ENCODE measurements at places on chromosomes 7 and 10. TPM values are rescaled to one million over a fixed set of nuclear protein-coding genes. Genes with fewer than 3 reads are reported as not detected.
A peak's percentile ranks its signal among the peaks of the same experiment; 100 is the strongest.

DNA sequence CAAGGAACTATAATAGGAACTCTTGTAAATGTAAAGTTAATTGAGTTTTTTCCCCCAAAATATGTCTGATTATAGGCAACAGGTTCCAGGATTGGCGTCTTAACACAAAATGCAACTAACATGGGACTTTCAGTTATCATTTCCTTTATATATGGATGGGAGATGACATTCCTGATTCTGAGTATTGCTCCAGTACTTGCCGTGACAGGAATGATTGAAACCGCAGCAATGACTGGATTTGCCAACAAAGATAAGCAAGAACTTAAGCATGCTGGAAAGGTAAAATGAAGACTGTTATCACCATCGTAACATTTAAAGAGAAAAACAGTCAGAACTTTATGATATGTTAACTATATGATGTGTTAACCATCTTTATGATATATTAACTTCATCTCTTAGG lies 63.7 kb downstream of the SP8 start:
- H3K4me3 ChIP-seq, result no peak overlapping the region
- no peak for DNase-seq
- no peak overlapping the region for H3K27ac ChIP-seq
- no peaks in the 10 kb centered on the region for H3K4me1 ChIP-seq

The ABI1 gene
- total RNA-seq, result 68.0 TPM

DNA sequence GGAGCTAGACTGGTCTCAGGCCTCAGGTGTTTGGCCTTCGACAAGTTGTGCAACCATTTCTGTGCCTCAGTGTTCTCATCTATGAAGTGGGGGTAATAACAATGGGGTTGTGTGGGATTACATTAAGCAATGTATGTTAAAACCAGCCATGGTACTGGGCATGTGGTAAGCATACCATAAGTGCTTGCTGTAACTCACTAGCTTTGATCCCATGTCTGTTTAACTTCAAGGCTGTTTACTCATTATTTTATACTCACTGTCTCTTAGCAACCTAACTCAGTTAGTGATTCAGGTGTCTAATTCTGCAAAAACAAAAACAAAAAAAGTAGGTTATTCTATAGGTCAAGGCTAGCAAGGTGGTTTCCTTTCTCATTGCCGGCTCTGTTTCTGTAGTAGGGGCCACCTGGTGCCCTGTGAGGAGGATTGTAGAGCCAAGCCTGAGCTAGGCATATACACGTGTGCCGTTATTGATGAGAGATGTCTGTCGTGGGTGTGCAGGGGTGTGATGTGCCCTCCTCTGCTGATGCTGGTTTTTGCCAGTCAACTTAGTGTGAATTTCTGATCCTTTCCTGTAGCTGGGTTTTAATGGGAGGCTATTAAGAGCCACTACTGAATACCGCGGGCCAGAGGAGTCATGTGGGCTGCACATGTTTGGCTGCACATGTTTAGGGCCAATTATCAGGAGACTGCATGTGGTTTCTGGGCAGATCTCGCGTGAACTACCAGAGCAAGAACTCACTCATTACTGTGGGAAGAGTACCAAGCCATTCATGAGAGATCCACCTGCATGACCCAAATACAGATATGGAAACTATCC lies 56.2 kb downstream of the EEPD1 start:
- peaks cover 5% of the 10 kb centered on the region for H3K27me3 ChIP-seq
- no peak overlapping the region for H3K4me3 ChIP-seq
- H3K27ac ChIP-seq, result no peak overlapping the region
- peaks cover 19% of the 10 kb centered on the region for H3K4me1 ChIP-seq
- DNase-seq, result no peak
- no peaks in the 10 kb centered on the region for H3K36me3 ChIP-seq

- H3K4me1 ChIP-seq, result no peaks in the 10 kb centered on the region
- no peak for DNase-seq
- H3K4me3 ChIP-seq, result no peak overlapping the region
Observed at GRCh38 chr7:98630149-98630548, 13.1 kb downstream of the NPTX2 start.

DNA sequence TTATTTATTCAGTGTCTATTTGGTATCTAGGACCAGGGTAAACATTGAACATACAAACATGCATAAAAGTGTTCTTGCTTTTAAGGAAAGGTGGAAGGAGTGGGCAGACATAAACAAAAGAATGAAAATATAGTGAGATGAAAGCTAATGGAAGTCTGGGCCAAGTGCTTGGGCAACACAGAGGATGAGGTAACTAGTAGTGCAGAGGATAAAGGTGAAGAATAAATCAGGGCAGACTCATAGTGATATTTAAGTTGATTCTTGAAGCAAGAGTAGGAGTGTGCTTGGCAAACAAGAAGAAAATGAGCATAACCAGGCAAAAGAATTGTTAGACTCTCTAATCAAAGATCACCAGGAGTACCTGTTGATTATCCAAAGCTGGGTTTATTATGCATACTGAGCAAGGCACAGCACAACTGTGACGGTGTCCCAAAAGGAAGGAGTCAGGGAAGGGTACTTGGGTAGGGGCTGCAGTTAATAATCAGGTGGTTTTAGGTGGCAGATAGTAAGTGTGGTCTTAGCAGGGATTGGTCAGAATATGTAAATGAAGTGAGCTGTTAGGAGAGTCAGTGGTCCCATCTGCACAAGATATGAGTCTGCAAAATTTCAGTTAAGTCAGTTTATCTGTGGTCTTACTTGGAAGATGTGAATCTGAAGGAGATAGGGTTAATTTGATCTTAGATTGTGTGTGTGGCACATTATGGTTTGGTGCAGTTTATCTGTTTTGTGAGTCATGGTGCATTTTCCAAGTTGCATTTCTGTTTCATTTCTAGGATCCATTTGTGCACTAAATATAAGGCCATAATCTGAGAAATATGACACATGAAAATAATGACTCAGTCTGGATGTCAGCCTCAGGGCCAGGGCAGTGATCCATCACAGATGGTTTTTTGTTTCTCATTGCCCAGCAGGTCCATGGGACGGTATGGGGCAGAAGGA lies 30.6 kb upstream of the TAX1BP1 start:
- no peak overlapping the region for H3K27ac ChIP-seq
- peaks cover 13% of the 10 kb centered on the region for H3K27me3 ChIP-seq
- no peaks in the 10 kb centered on the region for H3K36me3 ChIP-seq
- no peak for DNase-seq
- no peak overlapping the region for H3K4me3 ChIP-seq

DNA sequence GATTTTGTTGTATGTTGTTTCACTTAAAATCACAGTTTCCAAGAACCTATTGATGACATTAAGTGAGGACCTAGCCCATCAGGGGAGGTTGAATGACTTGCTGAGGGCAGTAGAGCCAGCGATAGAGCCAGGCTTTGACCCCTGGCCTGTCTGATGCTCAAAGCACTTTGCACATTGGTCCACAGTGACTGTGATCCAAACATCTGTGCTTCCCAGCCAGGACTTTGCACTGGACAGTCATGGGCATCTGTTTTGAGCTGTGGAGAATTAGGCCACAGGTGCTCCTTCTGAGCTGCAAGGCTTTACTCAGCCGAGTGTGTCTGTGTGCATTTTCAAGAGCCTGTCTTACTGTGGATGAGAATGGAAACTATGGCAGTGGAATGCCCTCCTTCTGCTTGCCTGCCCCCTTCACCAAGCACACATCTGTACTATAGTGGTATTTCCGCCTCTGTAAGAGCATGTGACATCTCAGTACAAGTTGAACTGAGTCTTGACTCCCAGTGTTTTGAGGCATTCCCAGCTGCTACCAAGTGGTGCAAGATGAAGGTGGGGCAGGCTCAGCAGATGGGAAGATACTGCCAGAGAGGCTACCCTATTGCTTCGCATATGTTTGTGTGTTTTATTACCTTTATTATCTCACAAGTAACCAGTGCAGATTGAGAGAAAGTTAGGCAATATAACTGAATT lies 72.7 kb upstream of the AOAH start:
- DNase-seq, result no peak
- H3K27me3 ChIP-seq, result peaks cover 9% of the 10 kb centered on the region
- peaks cover 6% of the 10 kb centered on the region for H3K36me3 ChIP-seq

The LEP gene
- not detected for total RNA-seq

DNA sequence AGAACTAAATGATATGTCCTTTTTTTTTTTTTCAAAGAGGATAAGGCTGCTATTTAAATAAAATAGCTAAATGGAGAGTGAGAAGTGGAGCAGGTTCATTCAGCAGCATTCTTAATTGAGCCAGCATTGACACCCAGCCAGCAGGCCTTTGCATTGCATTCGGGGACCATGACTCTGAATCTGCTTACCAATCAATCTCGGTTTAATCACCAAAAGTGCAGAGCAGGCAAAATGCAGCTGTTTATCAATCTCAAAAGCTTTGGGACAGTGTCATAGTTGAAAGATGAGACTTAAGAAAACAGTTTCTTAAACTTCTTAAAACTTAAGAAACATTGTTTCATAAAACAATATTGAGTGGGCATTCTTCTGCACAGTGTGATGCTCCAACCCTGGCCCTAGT lies 51.7 kb downstream of the PLEKHA8 start:
- H3K4me3 ChIP-seq, result no peak overlapping the region
- no peaks in the 10 kb centered on the region for H3K27me3 ChIP-seq
- no peaks in the 10 kb centered on the region for H3K4me1 ChIP-seq
- DNase-seq, result no peak
- H3K27ac ChIP-seq, result no peak overlapping the region

- no peaks in the 10 kb centered on the region for H3K36me3 ChIP-seq
- peak; percentile 22 for DNase-seq
- H3K4me1 ChIP-seq, result peaks cover 21% of the 10 kb centered on the region
- H3K27me3 ChIP-seq, result no peaks in the 10 kb centered on the region
Observed at GRCh38 chr10:4013651-4014121, 228.7 kb upstream of the KLF6 start.

GRCh38 chr10:103918053-103918846 lies at the start of gene STN1:
TSS of gene STN1 (minus strand) at chr10:103918184. CDS start at chr10:103917594, 590 bp downstream.
- peak; percentile 94 for DNase-seq
- peak within 1 kb of the TSS; percentile 93 for H3K4me3 ChIP-seq
- peaks cover 36% of the 10 kb centered on the region for H3K4me1 ChIP-seq
- H3K36me3 ChIP-seq, result peaks cover 11% of the 10 kb centered on the region
- peak within 1 kb of the TSS; percentile 94 for H3K27ac ChIP-seq
- no peaks in the 10 kb centered on the region for H3K27me3 ChIP-seq

DNA sequence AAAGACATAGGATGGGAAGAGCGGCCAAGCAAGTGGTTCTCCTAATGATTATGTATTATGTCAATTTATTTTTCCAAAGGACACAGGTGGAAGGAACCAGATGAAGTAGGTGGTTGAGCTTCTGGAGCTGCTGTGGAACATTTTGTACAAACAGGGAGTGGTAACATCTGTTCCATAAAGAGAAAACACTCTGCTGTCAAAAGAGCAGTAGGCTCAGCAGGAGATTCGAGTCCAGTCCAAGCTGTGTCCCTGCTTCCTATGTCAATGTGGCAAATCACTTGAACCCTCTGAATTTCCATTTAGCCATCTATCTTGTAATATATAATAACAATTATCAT lies 448.0 kb upstream of the ANKRD30A start:
- H3K4me1 ChIP-seq, result no peaks in the 10 kb centered on the region
- H3K27me3 ChIP-seq, result no peaks in the 10 kb centered on the region
- H3K4me3 ChIP-seq, result no peak overlapping the region
- no peak for DNase-seq
- H3K36me3 ChIP-seq, result no peaks in the 10 kb centered on the region

The LSM8 gene
- total RNA-seq, result 46.7 TPM

The NEBL gene
- 0.22 TPM for total RNA-seq

DNA sequence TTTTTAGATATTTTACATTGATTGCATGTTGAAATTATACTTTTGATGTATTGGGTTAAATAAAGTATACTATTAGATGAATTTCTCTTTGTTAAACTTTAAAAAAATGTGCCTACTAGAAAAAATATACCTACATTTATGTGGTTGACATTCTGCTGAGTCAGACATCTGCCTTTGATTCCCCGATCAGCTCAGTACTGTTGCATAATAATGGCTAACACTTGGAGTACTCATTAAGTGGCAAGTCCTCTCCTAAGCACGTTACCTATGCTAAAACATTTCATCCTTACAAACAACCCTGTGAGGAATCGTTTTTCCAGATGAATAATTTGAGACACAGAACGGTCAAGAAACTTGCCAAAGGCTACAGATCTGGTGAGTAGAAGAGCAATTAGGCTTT lies 14.0 kb upstream of the SEM1 start:
- no peak overlapping the region for H3K27ac ChIP-seq
- DNase-seq, result no peak
- H3K4me3 ChIP-seq, result no peak overlapping the region
- no peaks in the 10 kb centered on the region for H3K4me1 ChIP-seq
- peaks cover 15% of the 10 kb centered on the region for H3K27me3 ChIP-seq

- H3K27ac ChIP-seq, result no peak overlapping the region
- peaks cover 4% of the 10 kb centered on the region for H3K27me3 ChIP-seq
- no peaks in the 10 kb centered on the region for H3K36me3 ChIP-seq
Observed at GRCh38 chr7:44136731-44137130, 4.4 kb downstream of the MYL7 start.

- no peak overlapping the region for H3K27ac ChIP-seq
- H3K4me1 ChIP-seq, result peaks cover 22% of the 10 kb centered on the region
- peaks cover 3% of the 10 kb centered on the region for H3K27me3 ChIP-seq
- H3K36me3 ChIP-seq, result peaks cover 2% of the 10 kb centered on the region
- DNase-seq, result no peak
Observed at GRCh38 chr7:107854989-107855388, 36.0 kb upstream of the DLD start.

The SOSTDC1 gene
- not detected for total RNA-seq

- H3K4me3 ChIP-seq, result peak overlapping the region; percentile 37
- DNase-seq, result peak; percentile 7
- H3K27me3 ChIP-seq, result no peaks in the 10 kb centered on the region
- peaks cover 47% of the 10 kb centered on the region for H3K4me1 ChIP-seq
- peaks cover 43% of the 10 kb centered on the region for H3K36me3 ChIP-seq
- H3K27ac ChIP-seq, result peak overlapping the region; percentile 51
Observed at GRCh38 chr10:30455816-30456215, 21.8 kb downstream of the MAP3K8 start.

GRCh38 chr7:102119213-102119651 lies 167.4 kb upstream of the SH2B2 start:
- H3K27me3 ChIP-seq, result no peaks in the 10 kb centered on the region
- peaks cover 14% of the 10 kb centered on the region for H3K4me1 ChIP-seq
- no peak overlapping the region for H3K27ac ChIP-seq
- DNase-seq, result no peak
- peaks cover 3% of the 10 kb centered on the region for H3K36me3 ChIP-seq

DNA sequence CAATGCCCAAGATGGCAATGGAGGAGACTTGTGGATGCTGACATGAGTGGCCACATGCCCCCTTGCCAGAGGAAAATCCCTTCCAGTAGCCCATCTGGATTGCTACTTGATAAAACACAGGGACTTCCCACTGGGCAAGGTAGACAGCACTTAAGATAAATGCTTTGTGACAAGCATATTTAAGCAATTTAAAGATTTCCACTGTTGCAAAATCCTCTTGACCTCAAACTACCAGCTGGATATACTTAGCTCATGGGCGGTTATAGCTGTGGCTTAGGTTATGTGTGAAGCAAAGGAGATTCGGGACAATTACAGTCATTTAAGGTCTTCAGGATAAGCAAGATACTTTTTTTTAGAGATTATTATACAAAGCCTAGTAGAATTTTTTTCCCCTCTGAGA lies 238.1 kb downstream of the BMPER start:
- DNase-seq, result no peak
- H3K36me3 ChIP-seq, result no peaks in the 10 kb centered on the region
- H3K27me3 ChIP-seq, result no peaks in the 10 kb centered on the region
- no peaks in the 10 kb centered on the region for H3K4me1 ChIP-seq
- no peak overlapping the region for H3K27ac ChIP-seq

The GLUD1 gene
- 116 TPM for total RNA-seq

The SCART1 gene
- 1.5 TPM for total RNA-seq

The FAM25G gene
- not detected for total RNA-seq

The PHYHIPL gene
- total RNA-seq, result not detected

Data from activated T-helper 1 cell treated with anti-CD3 and anti-CD28 coated beads, Interleukin-12 subunit alpha, Interleukin-12 subunit beta, Interleukin-2, Interleukin-4 antibody, amounts not matched to agents 30 ng/mL and 10 ng/mL and 1 ng/mL, durations not matched to agents 14 hours and 24 hours and 36 hours (primary cell).